ENCODE measurements at places on chromosomes 5 and 9.

- DNase-seq: no peak
These were observed 133.6 kb downstream of the MVB12B start for GRCh38 chr9:126459965-126460843.

DNA sequence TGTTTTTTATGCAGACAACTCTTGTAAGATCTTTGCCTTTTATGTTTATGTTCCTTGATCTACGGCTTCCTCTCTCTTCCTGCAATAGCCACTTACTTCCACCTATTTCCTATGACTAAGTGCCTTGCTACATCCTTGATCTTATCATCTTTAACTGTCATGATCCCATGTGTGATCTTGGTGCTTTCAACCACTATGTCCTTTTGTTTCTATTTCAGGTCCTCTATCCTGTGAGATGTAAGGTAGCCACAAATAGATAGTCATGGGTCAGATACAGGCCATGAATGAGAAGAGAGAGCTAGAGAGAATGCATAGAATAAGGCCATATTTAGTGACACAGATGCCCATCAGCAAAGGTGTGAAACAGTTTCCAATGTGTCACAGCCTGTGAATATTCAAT is 243.6 kb upstream of the HAPLN1 start:
- DNase-seq: no peak

DNA sequence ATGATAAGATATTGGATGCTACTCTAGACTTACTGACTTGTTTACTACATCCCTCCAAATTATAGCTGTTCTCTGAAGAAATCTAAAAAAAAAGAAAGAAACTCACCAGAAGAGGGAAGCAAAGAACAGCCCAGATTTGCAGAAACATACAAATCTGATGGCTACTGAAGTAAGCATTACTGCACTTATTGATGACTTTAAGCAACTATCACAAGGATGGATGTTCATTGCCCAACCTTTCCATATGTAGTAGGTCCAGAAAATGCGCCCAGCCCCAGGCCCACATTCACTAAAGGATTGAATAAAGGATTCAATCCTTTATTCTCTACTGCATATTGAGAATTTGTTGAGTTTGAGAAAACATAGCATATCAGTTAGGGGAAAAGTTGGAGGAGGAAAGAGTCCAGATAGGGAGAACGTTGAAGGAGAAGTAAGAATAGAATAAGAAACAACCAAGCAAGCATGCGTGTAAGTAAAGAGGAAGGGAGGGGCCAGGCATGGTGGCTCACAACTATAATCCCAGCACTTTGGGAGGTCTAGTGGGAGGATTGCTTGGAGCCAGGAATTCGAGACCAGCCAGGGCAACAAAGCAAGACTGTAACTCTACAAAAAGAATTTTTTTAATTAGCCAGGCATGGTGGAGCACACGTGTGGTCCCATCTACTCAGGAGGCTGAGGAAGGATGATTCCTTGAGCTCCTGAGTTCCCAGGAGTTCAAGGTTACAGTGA is 33.8 kb upstream of the DTWD2 start:
- DNase-seq: no peak

DNA sequence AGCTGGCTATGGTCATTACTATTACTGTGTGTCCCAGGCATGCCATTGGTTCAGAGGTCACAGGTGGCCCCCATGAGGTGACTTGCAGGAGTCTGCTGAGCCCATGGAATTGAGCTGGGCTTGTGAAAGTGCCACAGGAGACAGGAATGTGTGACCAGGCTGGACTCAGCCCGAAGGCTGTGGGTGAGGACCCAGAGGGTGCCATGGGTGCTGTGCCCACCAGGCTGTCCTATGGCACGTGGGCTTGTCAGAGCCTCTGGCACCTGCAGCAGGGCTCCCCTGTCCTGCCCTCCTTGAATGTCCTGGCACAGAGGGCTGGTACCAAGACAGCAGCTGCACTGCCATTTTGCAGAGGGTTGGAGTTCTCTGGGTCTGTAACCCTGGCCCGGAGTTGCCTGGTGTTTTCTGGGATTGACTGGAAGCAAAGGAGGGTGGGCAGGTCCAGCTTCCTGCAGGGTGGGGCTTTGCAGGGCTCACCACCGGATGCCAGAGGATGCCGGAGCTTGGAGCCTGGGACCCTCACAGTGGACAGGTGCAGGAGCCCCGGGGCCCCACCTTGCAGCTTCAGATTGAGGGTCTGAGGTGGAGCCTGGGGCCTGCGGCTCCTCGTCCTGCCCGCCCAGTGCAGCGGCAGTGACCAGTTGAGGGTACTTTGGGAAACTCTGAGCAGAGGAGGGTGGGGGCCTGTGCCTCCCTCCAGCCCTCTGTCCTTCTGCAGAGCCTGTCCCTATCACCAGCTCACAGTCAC is 14.2 kb downstream of the COL5A1 start:
- DNase-seq: no peak

DNA sequence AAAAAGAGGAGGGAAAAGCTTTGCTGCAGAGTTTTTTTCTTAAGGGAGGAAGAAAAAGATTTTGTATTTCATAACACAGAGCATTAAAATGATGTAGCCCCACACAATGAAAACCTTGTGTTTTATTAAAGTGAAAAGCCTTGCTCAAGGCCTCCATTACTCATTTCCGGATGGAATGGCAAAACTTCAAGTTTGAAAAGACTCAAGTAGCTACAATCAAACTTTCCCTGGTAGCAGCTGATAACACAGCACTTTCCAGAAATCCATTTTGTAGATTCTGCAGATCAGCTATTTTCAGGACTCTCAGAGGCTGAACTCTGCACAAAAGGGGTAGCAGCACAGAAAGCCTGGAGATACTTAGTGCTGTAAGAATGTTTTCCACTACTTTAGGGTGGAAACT is 374.8 kb downstream of the NFIB start:
- DNase-seq: no peak

DNA sequence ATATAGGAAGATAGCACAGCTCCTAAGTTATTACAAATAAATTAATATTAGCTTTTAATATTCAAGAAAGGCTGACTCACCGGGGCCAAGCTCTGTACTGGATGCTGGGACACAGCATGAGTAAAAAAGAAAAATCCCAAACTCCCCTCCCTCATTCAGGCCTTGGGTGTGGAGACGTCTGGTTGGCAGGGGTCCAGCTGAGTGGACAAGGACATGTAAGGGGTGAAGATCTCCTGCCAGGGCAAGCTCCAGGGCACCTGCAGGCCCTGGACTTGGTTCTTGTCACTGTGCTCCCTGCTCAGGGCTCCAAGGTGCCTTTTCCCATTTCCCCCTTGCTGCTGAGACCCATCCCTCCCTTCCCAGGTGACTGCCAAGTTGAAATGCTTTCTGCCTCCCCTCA is 388.5 kb downstream of the ENC1 start:
- no peak for DNase-seq

DNA sequence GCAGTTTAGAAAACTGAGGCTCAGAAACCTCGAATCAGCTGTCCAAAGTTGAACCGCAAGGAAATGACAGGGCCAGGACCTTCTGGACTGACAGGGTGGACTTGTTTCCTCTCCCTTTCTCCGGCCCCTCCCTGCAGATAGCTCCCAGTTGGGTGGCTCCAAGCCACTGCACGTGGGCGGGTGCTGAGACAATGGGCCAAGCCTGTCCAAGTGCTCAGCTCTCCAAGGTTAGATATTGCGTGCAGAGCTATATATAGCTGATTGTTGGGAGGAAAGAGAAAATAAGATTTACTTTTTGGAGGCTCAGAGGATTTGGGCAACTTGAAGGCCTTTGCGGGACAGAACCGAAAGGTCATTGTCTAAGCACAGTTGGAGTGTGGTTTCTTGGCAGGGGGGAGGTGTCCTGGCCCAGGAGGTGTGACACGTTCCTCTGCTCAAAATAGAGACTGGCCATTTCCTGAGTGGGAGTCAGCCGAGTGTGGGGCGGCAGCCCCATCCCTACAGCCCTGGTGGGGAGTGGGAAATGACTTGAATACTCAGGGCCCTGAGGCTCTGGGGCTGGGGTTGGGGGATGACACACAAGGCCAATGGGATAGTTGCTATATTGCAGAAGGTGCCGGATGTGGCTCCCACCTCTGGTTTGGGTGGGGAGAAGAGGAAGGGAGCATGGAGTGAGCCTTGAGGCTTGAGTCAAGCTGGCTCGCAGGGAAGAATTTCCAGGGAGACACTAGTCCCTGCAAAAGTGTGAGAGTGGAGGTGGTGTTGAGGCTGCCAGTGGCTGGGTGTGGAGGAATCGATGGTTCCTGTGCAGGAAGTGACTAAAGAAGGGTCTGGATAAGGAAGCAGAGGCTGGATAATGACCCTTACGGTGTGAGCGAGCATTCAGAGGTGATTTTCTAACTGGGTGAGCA is 44.4 kb upstream of the SMAD5 start:
- DNase-seq: no peak

DNA sequence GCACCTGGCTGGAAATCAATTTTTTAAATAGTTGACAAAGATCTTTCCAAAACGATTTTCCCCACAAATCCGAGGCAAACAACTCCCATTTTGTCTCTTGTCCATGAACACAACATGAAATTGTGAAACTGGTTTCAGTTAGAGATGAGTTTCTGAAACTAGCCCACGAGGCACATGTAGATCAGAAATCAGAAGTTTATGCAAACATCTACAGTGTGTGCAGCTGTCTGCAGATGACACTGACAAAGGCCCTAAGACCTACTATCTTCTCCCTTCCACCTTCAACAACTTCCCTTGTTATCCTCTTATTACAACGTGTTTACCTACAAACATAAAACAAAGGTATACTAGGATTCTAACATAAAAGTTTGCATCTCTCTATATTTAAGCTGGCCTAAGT is 183.3 kb downstream of the DIRAS2 start:
- no peak for DNase-seq

- no peak for DNase-seq
These were observed 55.7 kb downstream of the FAM174A start for GRCh38 chr5:100590867-100591266.

GRCh38 chr5:41193456-41194205 is 19.7 kb downstream of the C6 start:
- DNase-seq: no peak

GRCh38 chr5:67176936-67177335 is 19.7 kb downstream of the CD180 start:
- no peak for DNase-seq

DNA sequence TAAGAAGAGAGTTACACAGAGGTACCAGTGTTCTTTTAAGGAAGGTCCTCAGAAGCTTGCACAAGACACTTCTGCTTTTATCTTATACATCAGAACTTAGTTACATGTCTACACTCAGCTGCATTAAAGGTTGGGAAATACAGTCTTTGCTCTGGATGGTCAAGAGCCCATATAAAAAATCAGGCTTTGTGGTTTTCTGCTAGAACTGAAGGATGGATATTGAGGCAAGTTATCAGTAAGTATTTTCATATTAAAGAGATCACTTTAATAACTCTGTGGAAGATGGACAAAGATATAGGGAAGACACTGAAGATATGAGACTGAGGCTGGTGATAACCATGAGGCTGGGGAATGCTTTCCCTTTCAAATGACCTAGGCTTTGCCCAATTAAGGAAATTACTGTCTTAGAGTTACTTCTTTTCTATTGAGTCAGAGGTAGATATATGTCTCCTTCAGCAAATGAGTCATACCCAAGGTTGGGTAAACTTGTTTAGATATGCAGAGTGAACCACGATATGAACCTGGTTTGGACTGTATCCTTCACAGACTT is 87.0 kb upstream of the TNC start:
- no peak for DNase-seq

GRCh38 chr9:112743216-112743836 is 7.2 kb upstream of the SNX30 start:
- DNase-seq: no peak

GRCh38 chr9:94772639-94773303 is 46.3 kb downstream of the AOPEP start:
- DNase-seq: no peak

Data from activated naive CD4-positive, alpha-beta T cell (primary cell).